ENCODE measurements at places on chromosomes 4 and X.

DNA sequence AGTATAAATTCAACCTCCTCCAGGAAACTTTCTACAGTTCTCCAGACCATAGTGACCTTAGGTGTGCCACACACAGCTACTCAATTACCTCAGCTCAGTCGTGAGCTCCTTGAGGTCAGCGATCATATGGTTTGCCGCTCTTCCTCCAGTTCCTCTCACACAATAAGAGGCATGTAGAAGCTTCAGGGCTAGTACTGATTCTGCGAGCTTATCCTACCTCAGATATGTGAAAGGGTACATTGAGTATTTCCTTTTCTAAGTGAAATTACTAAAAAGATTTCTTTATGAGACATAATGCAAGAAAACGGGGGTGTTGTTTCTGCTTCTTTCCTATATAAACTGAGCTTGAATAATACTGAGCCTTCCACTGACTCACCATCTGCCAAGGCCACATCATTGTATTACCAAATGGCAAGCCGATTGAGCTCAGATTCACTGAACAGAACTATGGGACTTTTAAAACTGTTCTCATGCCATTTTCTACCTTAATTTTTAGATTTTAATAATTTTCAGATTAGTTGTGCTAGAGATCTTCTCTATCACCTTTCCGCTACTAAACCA is 183.1 kb downstream of the HS6ST2 start:
- DNase-seq: no peak

- no peak for DNase-seq
These were observed 3.9 kb upstream of the TIFA start for GRCh38 chr4:112289407-112290253.

DNA sequence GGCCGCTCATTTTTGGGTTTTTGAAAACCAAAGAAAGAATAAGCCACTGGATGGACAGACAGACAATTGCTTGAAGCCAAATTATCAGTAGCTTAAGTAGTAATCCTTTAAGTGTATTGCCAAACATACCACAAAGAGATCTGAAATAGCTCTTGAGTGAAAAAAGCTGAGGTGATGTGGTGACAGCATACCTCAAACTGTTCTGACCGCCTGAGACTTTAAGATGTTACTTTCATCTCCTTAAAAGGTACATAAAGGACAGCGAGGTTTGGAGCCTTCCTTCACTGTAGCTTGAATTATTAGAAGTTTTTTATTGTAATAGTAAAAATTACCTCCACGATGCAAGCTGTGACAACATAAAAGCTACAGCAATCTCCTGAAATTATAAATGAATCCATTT is 271.5 kb upstream of the FAM241A start:
- DNase-seq: no peak

DNA sequence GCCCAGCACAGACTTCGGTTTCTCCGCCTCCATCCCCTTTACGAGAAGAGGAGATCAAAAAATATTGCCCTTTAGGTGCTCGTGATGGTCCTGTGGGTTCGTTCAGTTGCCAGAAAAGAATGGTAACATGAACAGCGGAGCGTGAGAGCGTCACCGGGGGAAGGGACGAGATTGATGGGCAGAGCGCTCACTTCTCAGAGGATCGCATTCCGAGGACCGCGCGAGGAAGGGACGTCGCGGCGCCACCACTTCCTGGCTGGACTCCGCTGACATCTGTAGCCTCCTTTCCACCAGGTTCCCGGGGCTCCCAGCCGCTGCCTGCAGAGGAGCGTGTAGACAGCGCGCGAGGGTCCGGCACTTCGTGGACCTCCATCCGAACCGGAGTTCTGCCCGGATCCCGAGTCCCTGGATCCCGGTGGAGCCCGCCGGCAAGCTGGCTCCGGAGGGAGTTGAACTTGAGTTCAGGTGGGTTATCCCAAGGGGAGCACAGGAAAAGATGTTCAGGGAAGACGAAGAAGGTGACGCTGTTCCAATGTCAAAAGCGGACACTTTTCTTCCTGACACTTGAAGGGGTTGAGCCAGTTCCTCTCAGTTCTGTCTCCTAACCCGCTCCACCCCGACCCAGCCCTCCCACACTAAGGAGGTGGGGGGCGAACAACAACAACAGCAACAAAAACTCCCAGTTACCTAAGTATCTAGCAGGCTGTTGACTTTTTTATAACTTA is 484 bp downstream of the GALNTL6 start:
- no peak for DNase-seq

DNA sequence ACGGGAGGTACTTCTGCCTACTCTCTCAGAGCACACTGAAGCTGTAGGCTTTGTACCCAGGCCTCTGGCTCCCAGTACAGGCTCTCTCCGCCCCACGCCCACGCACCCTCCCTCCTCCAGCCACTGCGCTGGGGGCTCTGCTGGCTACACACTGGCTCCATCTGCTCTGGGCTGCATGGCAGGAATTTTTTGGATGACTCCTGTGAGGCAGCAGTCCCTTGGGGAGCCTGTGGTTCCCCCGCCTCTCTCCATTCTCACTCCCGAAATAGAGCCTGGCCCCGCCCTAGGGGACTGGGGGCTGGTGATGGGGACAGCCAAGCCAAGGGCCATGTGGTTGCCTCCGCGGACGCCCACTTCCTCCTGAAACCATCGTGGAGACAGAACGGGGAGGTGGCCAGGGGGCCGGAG is 58.1 kb upstream of the ADRA2C start:
- DNase-seq: no peak

- DNase-seq: no peak
These were observed 9.5 kb upstream of the C4orf51 start for GRCh38 chr4:145670422-145670821.

DNA sequence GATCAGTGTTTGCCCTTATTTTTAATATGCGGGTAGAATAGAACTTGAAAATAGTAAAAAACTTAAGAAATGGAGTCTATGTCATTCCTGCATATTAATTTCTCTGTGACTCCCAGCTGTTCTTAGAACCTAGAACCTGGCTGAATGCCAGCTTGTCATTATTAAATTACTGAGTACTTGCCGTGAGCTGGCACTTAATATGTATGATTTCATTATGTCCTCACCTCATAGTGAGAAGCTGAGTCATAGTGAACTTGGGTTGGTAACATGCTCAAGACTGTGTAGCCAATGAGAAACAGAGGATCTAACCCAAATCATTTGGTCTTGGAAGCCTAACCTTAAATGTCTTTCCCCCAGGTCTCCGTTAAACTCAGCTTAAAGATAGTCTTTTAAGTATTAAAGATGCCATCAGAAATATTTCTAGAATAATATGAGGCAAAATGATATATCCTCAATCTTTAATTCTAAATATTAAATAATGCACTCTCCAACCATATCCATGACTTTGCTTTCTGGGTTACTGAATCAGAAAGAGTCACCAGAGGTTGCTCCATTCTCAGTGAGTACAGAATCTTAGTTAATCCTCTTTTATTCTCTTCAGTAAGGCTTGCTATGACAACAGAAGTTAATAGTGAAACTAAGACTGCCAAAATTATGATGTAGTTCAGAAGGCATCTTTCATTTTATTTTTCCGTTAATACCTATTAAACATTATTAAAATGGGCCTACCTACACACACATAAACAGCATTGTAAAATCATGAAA is 58.6 kb upstream of the TLL1 start:
- DNase-seq: no peak

DNA sequence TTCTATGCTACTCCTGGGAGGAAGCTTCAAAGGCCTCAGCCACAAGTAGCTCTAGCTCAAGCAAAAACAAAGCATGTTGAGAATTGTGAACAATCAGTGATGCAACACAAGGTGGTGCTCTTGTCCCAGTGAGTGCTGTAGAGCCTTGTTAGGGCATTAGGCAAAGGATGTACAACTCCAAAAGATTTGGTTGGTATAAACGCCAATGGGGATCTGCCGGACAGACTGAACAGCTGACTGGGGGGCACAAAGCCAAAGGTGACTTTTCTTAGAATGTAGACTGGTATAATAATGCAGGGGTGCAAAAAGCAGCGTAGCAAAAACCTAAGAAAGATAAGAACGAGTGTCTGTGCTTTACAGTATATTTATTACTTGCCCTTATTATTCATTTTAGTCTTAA is 62.6 kb upstream of the ALB start:
- peak; percentile 60 for DNase-seq

DNA sequence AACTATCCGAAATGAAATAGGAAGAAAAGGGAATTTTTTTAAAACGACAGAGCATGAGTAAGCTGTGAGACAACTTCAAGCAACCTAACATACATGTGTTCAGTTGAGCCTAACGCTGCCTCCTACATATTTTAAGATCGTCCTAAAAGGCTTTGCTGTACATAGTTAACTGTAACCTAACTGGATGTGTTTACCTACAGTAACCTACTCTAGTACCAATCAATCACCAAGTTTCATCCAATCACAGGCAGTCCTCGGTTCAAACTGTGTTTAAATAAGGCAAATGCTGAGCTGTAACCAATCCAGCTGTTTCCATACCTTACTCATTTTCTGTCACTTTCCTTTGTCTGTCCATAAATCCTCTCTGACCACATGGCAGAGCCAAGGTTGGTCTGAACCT is 17.1 kb downstream of the RCHY1 start:
- DNase-seq: no peak

DNA sequence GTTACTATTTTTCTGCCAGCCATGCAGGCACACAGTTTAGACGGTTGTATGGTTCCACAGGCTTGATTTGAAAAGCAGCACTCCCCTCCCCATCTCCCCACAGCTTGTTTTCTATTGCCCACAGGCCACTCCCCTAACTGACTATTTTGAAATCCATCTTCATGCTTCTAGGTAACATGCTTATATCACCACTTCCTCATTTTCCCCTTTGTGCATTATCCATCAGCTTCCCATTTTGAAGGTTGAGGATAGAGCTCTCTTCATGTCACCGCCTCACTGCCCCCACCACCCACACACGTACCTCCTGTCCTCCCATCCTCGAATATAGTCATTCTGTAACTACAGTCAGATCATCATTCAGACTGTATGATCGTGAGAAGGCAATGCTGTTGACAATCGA is 224.7 kb downstream of the MID1 start:
- no peak for DNase-seq

DNA sequence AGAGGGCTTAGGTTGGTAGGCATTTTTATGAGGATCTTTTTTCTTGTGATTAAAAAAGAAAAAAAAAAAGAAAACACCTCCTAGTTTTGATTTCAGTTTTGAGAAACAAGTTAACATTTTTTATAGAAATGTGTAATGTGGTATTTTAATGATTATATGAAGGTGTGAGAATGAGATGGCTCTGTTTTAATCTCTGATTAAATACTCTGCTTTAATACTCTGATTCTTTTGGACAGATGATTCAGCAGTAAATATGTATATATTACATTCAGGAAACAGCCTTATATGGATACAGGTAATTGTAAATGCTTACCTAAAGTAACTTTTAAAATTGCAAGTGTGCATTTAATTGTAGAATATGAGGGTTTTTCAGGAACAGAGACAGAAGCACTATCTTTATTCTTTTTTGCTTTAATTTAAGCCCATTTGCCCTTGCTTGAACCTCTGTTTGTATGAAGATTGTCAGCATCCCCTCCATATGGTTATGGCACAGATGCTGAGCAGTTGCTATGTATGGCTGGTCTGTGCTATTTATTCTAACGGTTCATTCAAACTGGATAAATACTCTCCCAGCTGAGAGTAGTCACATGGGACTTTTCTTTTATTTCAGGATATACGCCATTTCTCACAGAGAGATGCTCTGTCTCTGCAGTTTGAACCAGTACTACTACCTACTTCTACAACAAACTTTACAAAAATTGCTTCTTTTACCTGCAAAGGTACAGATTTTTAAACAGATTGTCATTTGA is 101.0 kb upstream of the TLR2 start:
- DNase-seq: no peak
